Activated naive CD8-positive, alpha-beta T cell treated with anti-CD3 and anti-CD28 coated beads for 36 hours (primary cell): ENCODE measurements at places on chromosomes 5 and 9.

- DNase-seq: no peak
Measured at GRCh38 chr9:98854266-98854665, 46.8 kb downstream of the GALNT12 start.

GRCh38 chr5:173922527-173922926 lies 34.4 kb downstream of the CPEB4 start:
- DNase-seq: no peak

DNA sequence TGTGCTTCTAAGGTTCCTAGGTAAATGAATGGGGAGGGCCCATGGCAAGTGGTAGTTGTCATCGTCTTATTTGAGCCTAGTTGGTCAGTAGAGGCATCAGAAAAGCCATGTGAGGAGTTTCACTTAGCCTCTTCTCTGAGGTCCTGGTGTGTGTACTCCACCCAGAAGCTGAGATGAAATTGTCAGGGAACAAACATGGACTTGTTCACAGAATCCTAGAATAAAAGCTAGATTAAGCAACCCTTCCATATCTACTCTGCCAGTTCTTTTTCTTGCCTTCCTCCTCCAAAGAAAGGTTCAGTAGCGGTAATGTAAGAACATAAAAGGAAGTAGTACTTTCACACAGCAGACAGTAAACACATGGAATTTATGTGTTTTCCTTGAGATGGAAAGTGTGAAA lies 70.4 kb downstream of the ARHGAP26 start:
- DNase-seq: no peak

- DNase-seq: peak; percentile 59
Measured at GRCh38 chr9:100505564-100506159, 32.7 kb downstream of the TMEFF1 start.

- no peak for DNase-seq
Measured at GRCh38 chr9:120653762-120654161, 60.5 kb downstream of the MEGF9 start.

- DNase-seq: no peak
Measured at GRCh38 chr5:62596096-62596495, 17.5 kb downstream of the LRRC70 start.

DNA sequence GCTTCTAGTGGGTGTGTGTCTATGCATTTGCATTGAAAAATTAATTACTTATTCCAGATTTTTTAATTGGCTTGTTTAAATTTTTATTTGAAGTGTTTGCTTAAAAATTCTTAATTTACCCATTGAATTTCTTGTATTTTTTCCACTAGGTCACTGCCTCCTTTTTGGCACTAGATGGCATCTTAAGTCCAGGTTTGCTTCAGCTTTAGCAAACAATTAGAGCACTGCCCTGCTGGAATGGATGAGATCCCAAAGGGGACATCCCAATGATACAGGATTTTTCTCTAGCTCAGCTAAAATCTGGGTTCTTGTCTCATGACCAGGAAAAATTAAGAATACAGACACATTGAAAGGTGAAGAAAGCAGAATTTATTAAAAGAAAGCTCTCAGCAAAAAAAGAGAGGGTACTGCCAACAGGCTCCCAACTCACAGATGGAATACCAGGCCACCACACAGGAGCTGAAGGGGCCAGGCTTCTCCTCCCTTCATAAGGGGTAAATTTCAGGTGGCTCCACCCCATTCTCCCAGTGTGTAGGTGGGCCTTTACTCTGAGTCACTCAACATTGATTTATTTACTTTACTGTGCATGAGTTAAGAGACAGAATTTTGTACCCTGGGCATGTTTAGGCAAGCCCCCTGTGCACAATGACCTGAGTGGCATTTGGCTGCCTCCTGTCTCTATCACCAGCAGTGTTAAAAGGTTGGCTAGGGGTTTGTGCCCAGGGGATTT lies 532.4 kb downstream of the ANXA1 start:
- no peak for DNase-seq

DNA sequence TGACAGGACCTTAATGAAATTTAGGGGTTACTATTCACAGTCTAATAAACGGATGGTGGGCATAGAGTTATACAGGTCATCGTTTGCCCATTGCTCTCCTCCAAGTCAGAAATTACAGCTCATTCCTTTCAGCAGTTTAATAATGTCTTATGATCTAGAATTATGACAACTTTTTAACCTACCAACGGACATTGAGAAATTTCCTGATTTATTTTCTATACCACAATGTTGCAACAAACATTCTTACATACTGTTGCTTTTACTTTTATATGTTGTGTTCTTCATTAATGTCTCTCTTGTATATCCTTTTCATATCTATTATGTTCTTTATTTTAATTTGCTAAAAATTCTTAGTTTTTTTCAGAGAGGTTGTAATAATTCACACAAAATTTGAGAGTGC lies 152.8 kb upstream of the PRLR start:
- DNase-seq: no peak

GRCh38 chr9:116646661-116647514 lies 40.2 kb upstream of the TRIM32 start:
- DNase-seq: no peak

GRCh38 chr5:59390074-59390659 lies 503.4 kb downstream of the PDE4D start:
- DNase-seq: no peak

GRCh38 chr5:55172051-55172899 lies 702 bp downstream of the CDC20B start:
- peak; percentile 59 for DNase-seq

- DNase-seq: no peak
Measured at GRCh38 chr5:143126174-143127019, 277.1 kb downstream of the NR3C1 start.

- no peak for DNase-seq
Measured at GRCh38 chr9:36987891-36988290, 46.2 kb downstream of the PAX5 start.

DNA sequence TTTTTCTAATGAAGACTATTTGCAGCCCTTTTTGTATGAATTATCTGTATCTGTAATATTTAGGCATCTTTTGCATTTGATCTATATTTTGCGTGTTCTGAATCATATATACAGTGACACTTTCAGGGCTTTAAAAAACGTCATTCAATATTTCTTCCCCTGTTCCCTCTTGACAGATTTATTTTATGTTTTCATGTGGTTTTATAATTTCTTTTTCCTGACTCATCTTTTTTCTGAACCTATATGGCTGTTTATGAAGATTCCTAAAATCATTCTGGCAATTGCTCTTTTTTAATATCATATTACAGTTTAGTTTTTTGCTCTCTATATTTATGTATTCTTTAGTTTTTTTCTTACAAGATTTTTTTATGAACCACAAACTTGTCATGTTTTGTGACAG lies 67.6 kb downstream of the SMARCA2 start:
- no peak for DNase-seq

- DNase-seq: no peak
Measured at GRCh38 chr9:94591876-94592275, 1.7 kb downstream of the FBP2 start.

DNA sequence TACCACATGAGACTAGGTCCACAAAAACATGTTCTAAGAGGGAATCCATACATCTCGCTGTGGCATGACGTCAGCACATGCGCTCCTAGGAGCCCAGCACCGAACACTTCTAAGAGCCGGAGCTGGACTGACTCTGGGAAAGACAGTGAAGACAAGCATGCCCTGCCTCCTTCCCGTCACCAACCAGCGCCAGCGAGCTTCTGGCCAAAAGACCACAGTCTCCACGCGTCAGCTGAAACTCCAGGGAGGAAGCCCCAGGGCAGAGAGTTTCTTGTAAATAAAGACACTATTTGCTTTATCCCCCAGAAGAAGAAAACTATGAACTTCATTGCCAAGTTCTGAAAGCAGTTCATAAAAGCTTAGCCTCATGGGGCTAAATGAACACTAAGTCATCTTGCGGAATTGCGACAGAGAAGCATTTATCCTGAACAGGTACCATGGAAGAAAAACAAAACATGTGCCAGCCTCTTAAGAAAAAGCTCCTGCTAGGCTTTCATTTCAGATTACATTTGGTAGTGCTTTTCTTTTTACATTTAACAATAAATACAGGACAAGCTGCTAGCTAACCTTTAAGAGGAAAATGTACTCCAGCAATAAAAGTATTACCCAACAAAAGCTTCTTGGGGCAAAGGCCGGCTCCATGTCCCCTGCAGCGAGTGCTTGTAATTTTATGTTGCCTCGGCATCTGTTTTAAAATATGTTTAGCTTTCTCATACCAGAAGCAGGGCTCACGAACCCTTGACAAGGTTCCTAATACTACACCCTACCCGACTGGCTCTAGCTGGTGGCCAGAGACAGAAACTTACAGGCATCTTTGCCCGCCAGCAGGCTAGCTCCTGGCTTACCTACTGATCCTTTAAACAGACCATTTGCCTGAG lies 96.5 kb downstream of the PRRT1B start:
- DNase-seq: no peak

DNA sequence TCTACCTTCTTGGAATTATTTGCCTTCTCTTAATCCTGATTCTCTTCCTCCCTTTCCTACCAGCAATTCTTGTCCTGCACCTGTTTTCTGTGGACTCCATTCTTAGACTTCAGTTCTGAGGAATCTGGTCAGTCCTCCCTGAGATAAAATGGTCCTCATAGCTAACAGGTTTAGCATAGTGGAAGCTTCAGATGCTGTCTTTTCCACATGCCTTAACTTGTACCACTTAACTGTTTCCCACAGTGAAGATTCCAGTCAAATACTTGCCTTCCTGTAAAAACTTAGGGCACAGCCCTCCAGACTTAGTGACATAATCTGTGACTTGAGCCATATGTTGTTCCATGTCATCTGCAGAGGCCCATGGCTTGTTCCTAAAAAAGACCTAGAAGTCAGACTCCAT lies 261.3 kb downstream of the CWC27 start:
- no peak for DNase-seq

DNA sequence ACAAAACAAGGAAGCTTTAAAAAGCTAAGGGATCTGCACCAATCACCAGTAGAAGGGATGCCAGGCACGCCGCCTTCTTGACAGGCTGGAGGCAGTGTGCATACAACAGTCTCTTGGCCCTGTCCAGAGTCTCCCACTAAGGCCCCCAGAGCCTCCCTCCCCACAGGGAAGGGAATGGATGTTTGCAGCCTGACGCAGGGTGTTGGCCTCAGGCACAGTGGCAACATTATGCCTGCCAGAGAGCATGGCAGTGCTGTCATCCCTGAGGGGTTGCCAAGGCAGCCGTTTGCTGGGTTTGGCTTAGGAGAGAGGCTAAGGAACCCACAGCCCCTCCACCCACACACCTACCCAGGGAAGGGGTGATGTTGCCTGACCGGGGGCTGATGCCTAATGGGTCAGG lies 4.8 kb downstream of the HBEGF start:
- no peak for DNase-seq

- no peak for DNase-seq
Measured at GRCh38 chr9:110837401-110838005, 168.9 kb downstream of the MUSK start.

- DNase-seq: no peak
Measured at GRCh38 chr5:68330574-68330973, 115.0 kb downstream of the PIK3R1 start.

DNA sequence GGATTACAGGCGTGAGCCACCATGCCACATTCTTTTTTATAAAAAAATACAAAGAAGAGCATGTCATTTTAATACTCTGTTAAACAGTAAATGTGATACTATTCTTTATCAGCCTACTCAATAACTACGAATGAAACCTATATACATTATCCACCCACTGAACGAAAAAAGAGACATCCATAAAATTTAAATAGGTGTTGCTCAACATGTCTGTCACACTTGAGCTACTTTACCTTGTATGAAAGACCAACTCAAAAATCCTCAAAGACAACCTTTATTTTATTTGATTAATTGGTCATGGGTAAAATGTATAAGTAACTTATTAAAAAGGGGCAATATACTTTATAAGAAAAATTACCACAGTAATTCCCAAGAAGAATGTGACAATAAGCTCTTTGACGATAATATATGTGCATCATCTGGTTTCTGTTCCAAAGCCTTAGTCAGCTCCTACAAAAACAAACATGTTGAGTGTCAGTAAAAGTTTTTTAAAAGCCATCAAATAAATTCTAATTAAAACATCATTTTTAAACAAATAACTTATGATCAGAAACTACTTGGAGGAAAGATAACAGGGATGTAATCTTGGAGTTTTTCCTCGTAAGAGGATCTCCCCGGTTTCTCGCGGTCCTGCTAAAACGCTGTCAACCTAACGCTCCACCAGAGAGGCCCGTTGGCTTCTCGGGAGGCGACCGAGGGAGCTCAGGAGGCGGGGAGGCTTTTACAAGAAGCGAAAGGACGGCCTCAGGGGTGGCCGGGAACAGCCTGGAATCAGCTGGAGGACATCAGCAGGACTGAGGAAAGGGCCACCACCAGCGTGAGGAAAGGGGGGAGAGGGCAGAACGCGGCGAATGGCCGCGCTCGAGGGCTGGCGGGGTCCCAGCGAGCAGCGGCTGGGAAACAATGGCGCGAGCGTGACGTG lies 13.5 kb upstream of the ANKRD18B start:
- DNase-seq: peak; percentile 39

GRCh38 chr5:158140120-158140731 lies 281.3 kb upstream of the CLINT1 start:
- DNase-seq: no peak

GRCh38 chr5:172753101-172753500 lies 17.9 kb downstream of the DUSP1 start:
- DNase-seq: no peak

GRCh38 chr9:120936764-120937122 lies 10.1 kb upstream of the TRAF1 start:
- DNase-seq: no peak

- no peak for DNase-seq
Measured at GRCh38 chr5:157827423-157827822, 31.5 kb downstream of the CLINT1 start.

- DNase-seq: no peak
Measured at GRCh38 chr5:119393746-119394145, 37.9 kb downstream of the TNFAIP8 start.

DNA sequence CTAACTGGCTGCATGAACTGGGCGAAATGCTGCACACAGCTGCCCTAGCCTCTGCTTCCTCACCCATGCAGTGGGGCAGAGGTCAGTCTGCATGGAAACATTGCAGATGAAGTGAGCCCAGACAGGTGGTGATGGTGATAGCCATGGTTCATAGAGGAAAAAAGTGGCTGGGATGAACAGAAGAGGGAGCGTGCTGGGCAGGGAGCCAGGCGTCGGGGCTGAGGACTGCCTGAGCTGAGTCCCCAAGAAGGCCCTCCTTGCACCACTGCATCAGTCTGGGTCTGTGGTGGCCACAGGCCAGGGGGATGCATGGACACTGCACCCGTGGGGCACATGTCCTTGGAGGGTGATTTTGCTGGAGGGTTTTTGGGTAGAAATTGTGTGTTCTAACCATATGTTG lies 80.5 kb downstream of the AMBP start:
- DNase-seq: no peak

DNA sequence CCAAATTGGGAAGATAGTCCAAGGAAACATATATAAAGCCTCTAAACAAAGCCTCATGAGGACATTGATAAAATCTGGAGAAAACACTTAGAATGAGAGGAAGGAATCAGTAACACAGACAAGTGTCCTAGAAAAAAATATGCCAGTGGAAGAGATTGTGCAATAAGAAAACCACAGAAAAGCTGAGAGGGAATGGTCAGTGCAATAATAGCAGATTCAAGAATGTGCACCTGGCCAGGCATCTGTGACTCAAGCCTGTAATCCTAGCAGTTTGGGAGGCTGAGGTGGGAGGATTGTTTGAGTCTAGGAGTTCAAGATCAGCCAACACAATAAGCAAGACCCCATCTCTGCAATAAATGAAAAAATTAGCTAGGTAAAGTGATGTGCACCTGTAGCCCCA lies 691.2 kb upstream of the CDH6 start:
- no peak for DNase-seq
